ENCODE measurements at places on chromosomes 6 and 20.
A peak's percentile ranks its signal among the peaks of the same experiment; 100 is the strongest.

DNA sequence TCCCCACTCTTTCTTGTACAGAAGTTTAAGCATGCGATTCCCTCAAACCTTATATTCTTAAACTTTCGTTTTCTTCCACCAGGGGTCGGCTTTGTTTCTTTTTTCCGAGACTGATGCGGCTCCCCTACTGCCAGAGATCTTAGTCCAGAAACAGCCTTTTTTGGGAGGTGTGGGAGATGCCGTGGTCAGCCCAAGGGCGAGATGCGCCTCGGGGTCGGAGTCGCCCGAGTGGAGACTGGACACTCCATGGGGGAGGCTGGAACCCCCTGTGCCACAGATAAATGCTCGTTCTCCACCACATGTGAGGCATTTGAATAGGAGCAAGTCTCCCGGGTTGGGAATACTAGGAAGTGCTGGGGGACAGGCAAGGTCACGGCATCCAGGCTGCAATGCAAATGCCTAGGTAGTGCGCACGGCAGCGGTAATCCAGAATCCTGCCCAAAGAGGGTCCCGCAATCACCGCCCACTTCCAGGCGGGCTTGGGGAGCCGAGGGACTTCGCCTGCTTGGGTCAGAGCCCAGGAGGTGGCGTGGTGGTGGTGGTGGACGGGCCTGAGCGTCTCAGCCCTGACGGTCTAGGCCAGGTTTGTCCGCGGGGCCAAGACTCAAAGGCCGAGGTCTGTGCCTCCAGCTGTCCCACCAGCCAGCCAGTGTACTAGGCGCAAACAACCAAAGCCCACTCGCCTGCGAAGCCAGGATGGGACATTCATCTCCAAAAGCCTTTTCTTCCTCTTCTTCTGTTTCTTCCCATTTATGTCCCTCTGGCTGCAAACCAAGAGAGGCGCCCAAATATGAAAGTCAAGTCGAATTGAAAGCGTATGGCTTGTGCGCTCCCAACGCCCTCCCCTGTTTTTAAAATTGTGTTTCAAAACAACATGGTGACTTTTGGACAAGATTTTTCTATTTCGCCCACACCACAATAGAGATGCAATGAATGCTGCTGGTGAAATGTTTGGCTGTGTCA, 39.3 kb upstream of the OSTM1 start:
- H3K4me3 ChIP-seq, result peak overlapping the region; percentile 17
- no peaks in the 10 kb centered on the region for H3K36me3 ChIP-seq
- DNase-seq, result peak; percentile 14
- H3K4me1 ChIP-seq, result peaks cover 46% of the 10 kb centered on the region

GRCh38 chr6:124879110-124879991, 82.9 kb upstream of the RNF217 start:
- no peak overlapping the region for H3K27ac ChIP-seq
- no peaks in the 10 kb centered on the region for H3K36me3 ChIP-seq
- DNase-seq, result no peak
- no peaks in the 10 kb centered on the region for H3K4me1 ChIP-seq

DNA sequence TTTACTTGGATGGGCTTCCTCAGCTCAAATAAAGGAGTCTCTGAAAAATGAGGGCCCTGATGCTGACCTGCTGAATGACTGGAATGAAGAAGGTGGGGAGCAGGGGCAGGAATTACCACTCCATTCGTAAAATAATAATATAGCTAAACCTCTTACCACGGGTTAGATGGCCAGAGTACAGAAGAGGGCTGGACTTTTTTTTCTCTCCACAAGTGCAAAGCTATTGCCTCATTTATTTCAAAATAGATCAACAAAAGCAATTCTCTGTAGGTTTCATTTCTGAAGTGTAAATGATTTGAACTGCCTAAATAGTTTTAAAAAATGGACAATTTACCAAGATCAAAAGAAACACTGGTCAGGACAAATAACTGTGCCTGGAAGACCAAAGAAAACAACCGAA, 256.7 kb downstream of the KIF16B start:
- no peaks in the 10 kb centered on the region for H3K27me3 ChIP-seq
- H3K4me3 ChIP-seq, result no peak overlapping the region
- DNase-seq, result no peak
- no peaks in the 10 kb centered on the region for H3K36me3 ChIP-seq
- H3K27ac ChIP-seq, result no peak overlapping the region

DNA sequence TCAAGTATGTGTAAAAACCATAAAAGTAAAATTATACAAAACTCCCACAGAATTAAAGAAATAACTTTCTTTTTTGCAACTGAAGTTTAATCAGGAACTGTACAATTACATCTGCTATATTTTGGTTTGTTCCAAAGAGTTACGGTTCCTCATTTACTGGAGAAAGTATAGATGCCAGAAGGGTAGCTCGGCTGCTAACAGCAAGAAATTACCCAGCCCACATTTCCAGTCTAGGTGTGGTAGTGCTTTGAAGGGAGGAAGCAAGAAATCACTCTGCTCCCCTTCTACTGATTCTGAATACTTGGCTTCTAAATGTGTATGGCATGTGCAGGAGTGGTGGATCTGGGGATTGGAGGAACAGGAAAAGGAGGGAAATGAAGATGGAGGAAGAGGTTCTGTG, 441.3 kb downstream of the CDC5L start:
- no peak for DNase-seq
- no peak overlapping the region for H3K4me3 ChIP-seq
- peaks cover 6% of the 10 kb centered on the region for H3K36me3 ChIP-seq
- H3K27ac ChIP-seq, result no peak overlapping the region
- peaks cover 5% of the 10 kb centered on the region for H3K4me1 ChIP-seq

GRCh38 chr20:62704341-62704948, 4.2 kb upstream of the NTSR1 start:
- H3K4me1 ChIP-seq, result peaks cover 4% of the 10 kb centered on the region
- DNase-seq, result no peak
- H3K4me3 ChIP-seq, result no peak overlapping the region
- H3K36me3 ChIP-seq, result no peaks in the 10 kb centered on the region
- H3K27ac ChIP-seq, result no peak overlapping the region

- H3K4me1 ChIP-seq, result no peaks in the 10 kb centered on the region
- no peak overlapping the region for H3K4me3 ChIP-seq
- no peak overlapping the region for H3K27ac ChIP-seq
- DNase-seq, result no peak
- H3K27me3 ChIP-seq, result no peaks in the 10 kb centered on the region
- H3K36me3 ChIP-seq, result no peaks in the 10 kb centered on the region
Observed at GRCh38 chr20:51366155-51366886, 176.2 kb downstream of the NFATC2 start.

DNA sequence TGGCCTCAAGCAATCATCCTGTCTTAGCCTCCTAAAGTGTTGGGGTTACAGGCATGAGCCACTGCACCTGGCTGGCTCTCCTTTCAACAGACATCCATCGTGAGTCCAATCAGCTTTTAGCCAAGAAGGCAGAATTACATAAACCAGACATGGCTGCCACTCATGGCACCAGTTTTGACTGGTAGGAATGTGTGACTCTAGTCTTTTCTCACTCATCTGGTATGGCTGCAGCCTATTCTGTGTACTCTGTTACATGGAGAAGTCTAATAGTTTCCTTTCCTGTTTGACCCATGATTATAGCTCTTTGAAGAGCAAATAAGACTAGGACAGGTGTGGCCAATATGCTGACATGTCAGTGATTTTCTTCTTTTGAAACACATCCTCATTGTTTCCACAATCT, 27.0 kb upstream of the RNF144B start:
- no peak for DNase-seq
- H3K4me1 ChIP-seq, result no peaks in the 10 kb centered on the region
- no peaks in the 10 kb centered on the region for H3K27me3 ChIP-seq
- H3K36me3 ChIP-seq, result no peaks in the 10 kb centered on the region
- no peak overlapping the region for H3K4me3 ChIP-seq

DNA sequence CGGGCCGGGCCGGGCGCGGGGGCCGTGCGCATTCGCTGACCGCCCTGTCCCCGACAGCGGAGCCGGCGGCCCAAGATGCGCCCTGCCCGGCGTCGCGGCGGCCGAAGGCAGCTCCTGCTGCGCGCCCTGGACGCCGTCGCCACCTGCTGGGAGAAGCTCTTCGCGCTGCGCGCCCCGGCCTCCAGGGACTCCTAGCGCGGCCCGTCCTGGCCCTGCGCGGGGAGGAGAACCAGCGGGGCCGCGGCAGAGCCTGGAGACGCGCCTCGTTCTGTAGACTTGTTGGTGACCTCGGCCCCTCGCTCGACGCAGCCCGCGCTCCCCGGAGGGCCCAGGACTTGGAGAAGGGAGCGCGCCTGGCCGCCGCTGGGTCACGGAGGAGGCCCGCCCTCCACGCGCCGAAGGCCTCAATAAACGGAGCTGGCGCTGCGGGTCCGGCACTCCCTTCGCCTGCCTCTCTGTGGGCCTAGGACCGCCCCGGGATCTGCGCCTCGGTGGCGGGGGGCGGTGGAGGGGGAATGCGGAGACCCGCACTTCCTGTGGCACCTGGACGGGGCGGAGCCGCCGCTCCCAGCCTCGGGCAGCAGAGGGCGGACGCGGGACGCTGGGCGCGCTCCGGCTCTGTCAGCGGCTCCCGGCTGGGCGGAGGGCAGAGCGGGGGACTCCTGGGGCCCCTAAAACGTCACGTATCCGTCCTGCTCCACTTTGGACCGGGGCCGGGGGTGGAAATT, 2.7 kb downstream of the C20orf204 start:
- H3K27ac ChIP-seq, result no peak overlapping the region
- no peaks in the 10 kb centered on the region for H3K36me3 ChIP-seq
- H3K27me3 ChIP-seq, result no peaks in the 10 kb centered on the region
- peak overlapping the region; percentile 50 for H3K4me3 ChIP-seq
- peaks cover 18% of the 10 kb centered on the region for H3K4me1 ChIP-seq

GRCh38 chr6:122736616-122737015, 42.9 kb upstream of the FABP7 start:
- H3K4me3 ChIP-seq, result no peak overlapping the region
- H3K27me3 ChIP-seq, result no peaks in the 10 kb centered on the region
- no peaks in the 10 kb centered on the region for H3K36me3 ChIP-seq
- no peaks in the 10 kb centered on the region for H3K4me1 ChIP-seq
- no peak for DNase-seq

DNA sequence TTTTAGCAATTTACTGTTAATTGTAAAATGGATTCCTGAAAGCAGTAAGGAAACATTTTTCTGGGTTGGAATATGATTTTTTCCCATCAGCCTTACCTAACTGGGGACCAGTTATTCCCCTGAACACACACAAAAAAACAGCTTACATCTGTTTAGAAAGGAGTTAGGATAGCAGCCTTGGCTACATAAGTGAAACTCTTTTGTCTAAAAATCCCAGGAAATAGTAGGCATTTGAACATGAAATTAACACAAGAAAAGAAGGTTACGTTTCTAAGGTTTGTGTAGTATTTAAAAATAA, 696.2 kb upstream of the MARCKS start:
- H3K4me1 ChIP-seq, result no peaks in the 10 kb centered on the region
- no peak for DNase-seq
- no peak overlapping the region for H3K27ac ChIP-seq

- no peak overlapping the region for H3K27ac ChIP-seq
- no peaks in the 10 kb centered on the region for H3K4me1 ChIP-seq
- no peak for DNase-seq
- no peaks in the 10 kb centered on the region for H3K36me3 ChIP-seq
- H3K27me3 ChIP-seq, result no peaks in the 10 kb centered on the region
- no peak overlapping the region for H3K4me3 ChIP-seq
Observed at GRCh38 chr6:91886183-91886795, 1299.4 kb upstream of the MAP3K7 start.

- H3K27ac ChIP-seq, result no peak overlapping the region
- no peaks in the 10 kb centered on the region for H3K27me3 ChIP-seq
- no peak overlapping the region for H3K4me3 ChIP-seq
- H3K36me3 ChIP-seq, result no peaks in the 10 kb centered on the region
- H3K4me1 ChIP-seq, result no peaks in the 10 kb centered on the region
Observed at GRCh38 chr6:33049323-33050013, 24.0 kb downstream of the HLA-DPA1 start.

GRCh38 chr6:73309535-73309784, 44.6 kb downstream of the DPPA5 start:
- peak overlapping the region; percentile 86 for H3K4me3 ChIP-seq
- no peak overlapping the region for H3K27ac ChIP-seq
- H3K36me3 ChIP-seq, result no peaks in the 10 kb centered on the region
- no peak for DNase-seq
- H3K4me1 ChIP-seq, result no peaks in the 10 kb centered on the region
- no peaks in the 10 kb centered on the region for H3K27me3 ChIP-seq

DNA sequence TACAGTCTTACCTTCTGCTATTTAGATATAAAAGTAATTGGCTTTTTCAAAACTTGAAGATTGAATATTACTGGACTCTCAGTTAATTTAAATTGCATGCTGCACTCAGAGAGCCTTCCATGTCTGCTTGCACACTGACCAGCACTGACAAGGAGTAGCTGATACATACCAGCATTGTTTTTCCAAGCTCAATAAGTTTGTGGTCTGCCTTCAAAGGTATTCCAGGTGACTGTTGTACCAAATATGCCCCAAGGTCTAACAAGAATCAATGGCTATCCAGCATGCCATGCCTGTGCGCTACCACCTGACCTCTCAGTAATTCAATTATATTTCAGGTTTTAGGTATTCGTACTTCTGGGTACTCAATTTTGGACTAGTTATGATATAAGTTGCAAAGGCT, 30.0 kb downstream of the BEND6 start:
- no peak overlapping the region for H3K4me3 ChIP-seq
- no peak overlapping the region for H3K27ac ChIP-seq
- H3K4me1 ChIP-seq, result no peaks in the 10 kb centered on the region
- no peaks in the 10 kb centered on the region for H3K36me3 ChIP-seq

- no peak overlapping the region for H3K4me3 ChIP-seq
- H3K27ac ChIP-seq, result no peak overlapping the region
- DNase-seq, result no peak
- H3K27me3 ChIP-seq, result no peaks in the 10 kb centered on the region
Observed at GRCh38 chr6:2843138-2843740, 1.6 kb upstream of the SERPINB1 start.

- no peaks in the 10 kb centered on the region for H3K4me1 ChIP-seq
- no peaks in the 10 kb centered on the region for H3K36me3 ChIP-seq
- peaks cover 9% of the 10 kb centered on the region for H3K27me3 ChIP-seq
- no peak overlapping the region for H3K27ac ChIP-seq
- H3K4me3 ChIP-seq, result no peak overlapping the region
- DNase-seq, result no peak
Observed at GRCh38 chr20:60935971-60936370, 316.1 kb upstream of the CDH4 start.

- H3K4me3 ChIP-seq, result no peak overlapping the region
- peaks cover 16% of the 10 kb centered on the region for H3K4me1 ChIP-seq
- no peaks in the 10 kb centered on the region for H3K27me3 ChIP-seq
- no peak overlapping the region for H3K27ac ChIP-seq
- peaks cover 80% of the 10 kb centered on the region for H3K36me3 ChIP-seq
Observed at GRCh38 chr6:106530502-106530901, 98.8 kb downstream of the RTN4IP1 start.

Data from T-cell (primary cell).